Lung microvascular endothelial cell (primary cell): ENCODE measurements at places on chromosomes 5 and 9.

DNA sequence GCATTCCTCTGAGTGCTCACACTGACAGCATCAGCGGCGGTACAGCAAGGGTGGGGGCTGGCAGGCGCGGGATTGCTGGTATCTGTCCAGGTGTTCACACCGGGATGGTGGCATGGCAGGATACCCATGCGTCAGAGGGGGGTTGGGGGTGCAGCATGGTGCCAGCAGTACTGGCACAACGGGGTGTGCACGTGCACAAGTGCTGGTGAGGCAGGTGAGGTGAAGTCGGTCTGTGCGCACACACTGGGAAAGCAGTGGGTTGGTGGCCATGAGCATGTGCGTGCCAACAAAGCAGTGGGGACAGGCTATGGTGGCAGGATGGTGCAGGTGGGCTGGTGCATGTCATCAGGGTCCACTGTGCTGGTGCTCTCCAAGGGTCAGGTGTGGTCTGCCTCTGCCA, 819.6 kb upstream of the EDIL3 start:
- DNase-seq, result no peak

DNA sequence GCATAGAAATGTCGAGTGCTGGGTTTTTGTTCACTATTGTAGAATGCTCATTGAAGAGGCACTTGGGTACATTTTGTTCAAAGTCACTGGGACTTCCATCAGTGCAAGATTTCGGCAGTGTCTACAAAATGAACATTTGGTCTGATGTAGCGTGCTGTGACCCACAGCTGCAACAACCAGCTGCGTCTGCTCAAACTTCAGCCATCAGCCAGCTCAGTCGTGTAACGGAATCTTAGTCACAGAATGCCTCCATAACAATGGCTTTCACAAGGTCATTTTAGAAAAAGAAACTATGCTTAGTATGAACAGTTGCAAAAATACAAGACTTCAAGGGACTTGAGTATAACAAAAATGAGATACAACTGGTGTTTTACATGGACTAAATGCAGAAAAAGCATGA, 828.1 kb upstream of the GRAMD2B start:
- DNase-seq, result no peak

GRCh38 chr9:68821911-68822310, 116.9 kb downstream of the PIP5K1B start:
- no peak for DNase-seq

DNA sequence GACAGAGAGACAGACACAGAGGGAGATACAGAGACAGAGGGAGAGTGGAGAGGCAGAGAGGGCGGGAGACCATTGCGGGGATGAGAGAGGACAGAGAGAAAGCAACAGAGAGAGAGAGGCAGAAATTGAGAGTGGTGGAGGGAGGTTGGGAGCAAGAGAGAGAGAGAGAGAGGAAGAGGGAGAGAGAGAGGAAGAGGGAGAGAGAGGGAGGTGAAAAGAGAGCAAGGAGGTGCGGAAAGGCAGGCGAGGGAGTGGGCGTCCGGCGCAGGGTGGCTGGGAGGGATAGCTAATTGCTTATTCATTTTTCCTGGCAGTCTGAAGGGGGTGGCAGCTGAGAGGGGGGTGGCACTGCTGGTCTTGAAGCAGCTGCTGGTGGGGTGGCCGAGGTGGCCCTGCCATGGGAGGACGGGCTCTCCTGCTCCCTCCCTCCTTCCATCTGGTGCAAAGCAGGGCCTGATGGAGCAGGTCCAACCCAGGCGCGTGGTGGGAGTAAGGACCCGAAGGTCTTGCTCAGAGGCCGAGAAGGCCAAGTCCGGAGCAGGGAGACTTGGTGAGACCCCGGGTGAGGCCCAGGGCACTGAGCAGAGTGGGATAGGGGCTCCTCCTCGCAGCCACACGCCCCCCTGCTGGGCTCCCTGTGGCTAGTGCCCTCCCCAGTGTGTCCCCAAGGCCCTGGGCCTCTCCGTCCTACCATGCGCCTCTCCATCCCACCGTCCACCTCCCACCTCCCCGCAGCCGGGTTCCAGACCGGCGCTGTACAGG, 25.3 kb upstream of the RNU6ATAC start:
- no peak for DNase-seq

DNA sequence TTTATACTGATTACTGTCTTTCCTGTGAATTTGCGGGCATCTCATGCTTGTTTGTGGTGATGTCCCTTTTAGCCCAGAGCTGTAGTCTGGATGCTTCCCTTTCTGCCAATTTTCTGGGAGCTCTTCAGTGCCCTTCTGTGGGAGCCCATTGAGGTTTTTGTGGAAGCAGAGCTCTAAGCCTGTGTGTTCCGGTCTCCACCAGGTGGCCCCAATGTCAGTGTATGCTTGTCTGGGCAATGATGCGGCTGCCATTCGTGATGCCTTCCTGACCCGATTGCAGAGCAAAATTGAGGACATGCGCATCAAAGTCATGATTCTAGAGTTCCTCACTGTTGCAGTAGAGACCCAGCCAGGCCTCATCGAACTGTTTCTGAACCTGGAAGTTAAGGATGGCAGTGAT, 35.1 kb downstream of the SH3GLB2 start:
- peak; percentile 48 for DNase-seq

DNA sequence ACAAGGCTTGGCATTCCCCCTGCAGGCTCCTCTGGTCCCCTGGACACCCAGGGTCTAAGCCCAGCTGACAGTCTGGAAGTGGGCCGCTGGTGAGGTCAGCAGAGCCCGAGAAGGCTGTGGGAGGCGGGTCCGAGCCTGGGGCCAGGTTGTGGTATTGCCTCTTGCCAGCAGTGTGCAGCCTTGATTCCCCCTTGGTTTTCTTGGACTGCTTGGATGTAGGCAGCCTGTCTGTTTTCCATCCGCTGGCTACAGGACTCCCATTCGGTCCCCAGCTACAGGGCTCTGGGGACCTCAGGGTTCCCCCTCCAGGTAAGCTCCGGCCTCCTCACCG, 1.6 kb downstream of the AIF1L start:
- no peak for DNase-seq

DNA sequence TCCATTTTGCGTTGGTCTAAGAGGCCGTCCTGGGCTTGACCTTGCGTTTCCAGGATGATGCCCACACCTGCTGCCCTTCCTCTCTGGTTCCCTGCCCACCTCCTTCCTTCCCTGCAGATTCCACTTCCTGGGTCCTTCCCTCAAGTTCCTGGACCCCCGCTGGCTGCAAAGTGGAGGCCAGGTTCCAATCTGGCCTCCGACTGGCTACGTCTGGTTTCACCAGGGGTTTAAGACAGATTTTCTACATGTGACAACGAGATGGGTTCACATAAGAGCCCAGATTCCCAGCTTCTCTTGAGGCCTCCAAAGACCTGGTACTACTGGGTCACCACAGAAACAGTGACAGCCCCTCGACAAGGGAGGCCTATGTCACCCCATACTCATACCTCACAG, 2.1 kb downstream of the MGAT4B start:
- DNase-seq, result no peak

DNA sequence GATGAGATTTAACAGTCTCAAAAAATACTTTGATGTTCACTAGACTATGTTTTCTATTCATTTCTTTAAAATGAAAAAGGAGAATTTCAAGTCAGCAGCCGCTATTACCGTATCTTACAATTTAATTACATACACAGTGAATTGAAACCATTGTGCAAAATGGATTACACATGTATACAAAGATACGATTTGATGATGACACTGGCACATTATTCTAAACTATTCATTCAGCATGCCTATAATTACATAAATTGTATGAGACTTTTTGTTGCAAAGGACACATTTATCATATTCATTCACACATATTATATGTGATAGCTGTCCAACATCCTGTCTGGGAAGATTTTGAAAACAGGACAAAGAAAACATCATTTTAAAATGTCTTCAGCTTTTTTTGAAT, 118.3 kb upstream of the VCAN start:
- no peak for DNase-seq

GRCh38 chr9:20980832-20981455, 50.5 kb downstream of the HACD4 start:
- peak; percentile 12 for DNase-seq
